ENCODE measurements at places on chromosomes 12 and 14.

- no peak for DNase-seq
Measured at GRCh38 chr12:71045781-71046180, 112.0 kb downstream of the TSPAN8 start.

DNA sequence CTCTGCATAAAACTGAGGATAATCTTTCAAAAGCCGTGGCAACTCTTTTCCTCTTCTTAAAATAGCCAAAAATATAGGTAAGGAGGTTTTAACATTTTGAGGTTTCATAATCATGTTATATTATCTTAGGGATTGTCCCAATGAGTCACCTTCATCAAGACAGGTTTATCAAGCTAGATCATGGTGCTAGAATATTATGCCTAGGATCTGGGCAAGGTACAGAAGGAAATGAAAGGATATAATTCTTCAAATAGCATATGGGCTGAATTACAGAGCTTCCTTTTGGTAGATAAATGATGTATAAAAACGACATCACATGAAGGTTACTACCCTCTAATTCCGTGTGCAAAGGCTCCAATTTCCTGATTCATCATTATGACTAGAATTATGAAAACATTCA is 28.6 kb upstream of the TBC1D15 start:
- DNase-seq: no peak

DNA sequence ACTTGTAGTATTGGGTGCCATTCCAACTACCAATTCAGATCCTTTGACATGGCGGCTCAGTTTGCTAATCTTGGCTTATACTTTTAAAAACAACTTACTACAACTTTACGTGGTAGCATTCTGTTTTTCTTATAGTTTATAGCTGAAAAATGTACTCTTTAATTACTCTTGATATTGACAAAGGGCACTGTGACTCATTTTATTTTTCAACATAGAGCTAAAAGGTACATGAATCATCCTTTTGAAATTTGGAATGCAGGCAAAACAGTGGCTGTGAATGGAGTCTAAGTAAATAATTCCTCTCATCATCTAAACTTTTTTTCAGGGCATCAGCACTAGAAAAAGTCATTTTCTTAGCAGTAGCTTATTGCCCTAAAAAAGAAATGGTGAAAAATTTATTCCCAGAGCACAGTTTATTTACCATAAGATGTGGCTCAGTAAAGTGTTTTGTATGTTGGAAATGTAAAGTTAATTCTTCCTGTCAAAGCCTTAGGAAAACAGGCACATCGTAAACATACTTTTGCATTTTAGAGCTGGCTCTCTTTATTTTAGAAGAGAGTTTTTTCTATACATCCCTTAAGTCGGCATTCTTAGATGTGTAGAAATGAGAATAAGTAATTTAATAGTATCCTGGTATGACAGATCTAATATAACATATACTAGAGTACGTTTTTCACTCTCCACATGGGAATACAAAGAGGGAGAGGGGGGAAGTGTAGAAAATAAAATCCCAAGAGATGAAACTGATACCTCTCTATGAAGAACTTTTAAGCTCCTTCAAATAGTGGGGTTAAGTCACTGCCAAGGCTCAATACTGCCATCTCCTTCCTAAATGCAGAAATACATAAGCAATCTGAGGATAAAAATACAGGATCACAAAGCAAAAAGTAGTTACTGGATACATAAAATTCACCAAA is 55.2 kb downstream of the SLC25A21 start:
- no peak for DNase-seq

- no peak for DNase-seq
Measured at GRCh38 chr12:6069437-6070093, 54.9 kb downstream of the VWF start.

GRCh38 chr14:99229654-99230207 is 42.3 kb downstream of the BCL11B start:
- DNase-seq: no peak

- no peak for DNase-seq
Measured at GRCh38 chr12:107843351-107844311, 69.1 kb downstream of the ASCL4 start.

DNA sequence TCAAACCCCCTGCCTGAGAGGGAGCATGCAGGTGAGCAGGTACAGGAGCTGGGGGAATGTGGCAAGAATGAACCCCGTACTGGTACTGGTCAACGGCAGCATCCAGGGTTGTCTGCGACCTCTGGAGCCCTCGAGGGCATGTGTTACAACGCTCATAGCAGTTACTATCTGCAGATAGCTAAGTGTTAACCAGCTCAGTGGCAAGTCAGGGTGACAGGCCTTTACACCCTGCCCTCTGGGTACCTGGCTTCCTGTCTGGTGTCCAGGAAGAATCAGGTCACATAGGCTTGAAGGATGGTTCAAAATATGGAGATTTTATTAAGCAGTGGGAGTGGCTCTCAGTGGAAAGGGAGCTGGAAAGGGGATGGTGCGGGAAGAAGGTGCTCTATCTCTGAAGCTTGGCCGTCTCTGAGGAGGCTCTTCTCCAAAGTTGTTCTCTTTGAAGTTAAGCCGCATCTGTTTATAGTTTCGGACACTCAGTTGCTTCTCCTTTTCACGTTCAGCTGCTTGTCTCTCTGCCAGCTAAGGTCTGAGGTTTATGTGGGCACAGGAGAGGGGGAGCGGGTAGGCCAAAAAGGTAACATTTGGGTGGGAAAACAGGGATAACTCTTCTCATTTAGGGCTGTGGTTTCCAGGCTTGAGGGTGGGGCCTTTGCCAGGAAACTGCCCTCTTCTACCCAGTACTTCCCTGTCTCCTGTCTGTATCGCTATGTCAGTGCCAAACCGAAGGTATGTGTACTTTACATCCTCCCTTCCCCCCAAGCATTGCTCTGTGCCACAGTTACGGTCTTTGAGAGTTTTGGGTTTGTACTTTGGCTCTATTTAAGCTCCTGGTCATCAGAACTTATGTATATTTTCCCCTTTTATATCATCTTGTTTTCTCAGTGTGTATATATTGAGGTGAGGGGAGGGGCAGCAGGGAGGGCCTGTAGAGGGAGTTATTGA is 305.8 kb downstream of the RGS6 start:
- no peak for DNase-seq

- no peak for DNase-seq
Measured at GRCh38 chr12:8226355-8226754, 1.1 kb downstream of the FAM90A1 start.

DNA sequence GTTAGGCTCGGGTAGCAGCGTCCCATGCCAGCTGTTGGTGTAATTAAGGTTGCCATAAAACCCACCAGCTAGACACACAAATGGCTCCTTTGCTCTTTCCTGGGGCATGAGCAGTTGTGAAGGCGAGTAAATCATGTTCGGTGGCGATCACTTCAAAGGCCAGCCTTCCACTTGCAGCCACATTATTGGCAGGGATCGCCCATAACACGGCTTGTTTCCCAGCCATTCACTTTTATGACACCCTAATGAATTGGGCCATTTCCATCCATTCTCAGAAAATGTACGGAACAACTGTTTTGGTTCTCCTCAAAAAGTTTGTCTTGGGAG is 63.4 kb downstream of the BEGAIN start:
- DNase-seq: no peak

DNA sequence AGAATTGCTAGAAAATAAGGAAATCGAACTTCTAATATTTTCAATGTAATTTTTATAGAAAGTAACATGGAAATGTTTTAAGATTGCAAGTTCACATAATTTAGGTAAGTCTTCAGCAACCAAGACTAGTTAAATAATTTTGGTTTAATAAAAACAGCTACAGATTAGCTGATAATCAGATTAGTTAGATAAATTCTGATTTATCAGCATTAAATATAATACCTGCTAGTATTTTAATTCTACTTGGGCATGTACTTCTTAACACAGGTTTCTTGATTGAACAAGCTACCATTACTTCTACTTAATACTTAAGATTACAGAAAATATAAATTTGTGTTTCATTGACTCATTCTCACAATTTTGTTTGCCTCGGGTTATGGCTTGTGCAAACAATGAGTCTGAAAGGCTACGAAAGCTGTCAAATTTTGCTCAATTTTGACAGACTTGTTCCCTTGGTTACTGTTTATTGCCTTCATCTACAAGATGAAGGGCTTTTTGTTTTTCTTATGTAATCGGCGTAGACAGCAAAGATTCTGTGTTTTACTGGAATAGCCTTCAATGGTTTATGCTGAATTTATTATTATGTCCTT is 116.1 kb upstream of the NUDT4 start:
- no peak for DNase-seq

DNA sequence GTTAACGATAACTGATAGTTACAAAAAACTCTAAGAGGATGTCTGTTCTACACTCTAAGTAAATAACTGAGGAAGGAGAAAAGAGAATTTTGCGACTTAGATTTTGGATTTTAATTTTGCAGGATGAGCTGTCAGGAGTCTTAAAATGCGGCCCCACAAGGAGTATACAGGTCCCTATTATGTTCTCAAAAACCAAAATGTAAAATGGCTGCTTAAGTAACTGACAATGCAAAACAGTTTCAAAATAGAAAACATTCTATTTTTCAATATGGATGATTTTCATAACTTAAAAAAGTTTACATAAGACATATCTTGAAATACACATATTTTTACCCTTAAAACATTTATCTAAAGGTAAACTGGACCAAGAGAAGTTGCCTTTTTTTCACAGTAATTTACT is 2.6 kb downstream of the CD69 start:
- no peak for DNase-seq

DNA sequence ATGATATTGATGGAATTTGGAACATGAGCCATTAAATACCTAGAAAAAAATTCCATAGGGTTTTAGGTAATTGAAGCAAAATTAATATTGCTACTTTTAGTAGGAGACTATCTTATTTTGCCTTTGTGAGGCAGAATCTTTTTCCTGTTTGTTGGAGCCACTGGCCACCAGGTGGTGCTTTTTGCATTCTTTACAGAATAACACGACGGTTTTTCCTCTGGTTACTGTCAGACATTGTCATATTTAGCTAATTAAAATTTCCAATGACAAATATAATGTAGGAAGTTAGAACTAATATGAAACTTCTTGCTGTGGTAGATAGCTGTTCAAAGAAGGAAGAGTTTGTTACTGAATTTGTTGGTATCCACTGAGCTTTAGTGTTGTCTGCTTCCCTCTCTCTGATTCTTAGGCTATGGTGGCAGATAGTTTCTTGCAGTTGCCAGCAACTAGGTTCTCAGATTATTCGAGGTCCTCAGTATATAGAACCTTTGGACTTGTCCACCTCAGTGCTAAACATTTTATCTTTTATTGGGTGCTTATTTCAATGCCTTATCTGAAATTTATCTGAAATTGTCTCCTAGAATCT is 25.7 kb downstream of the RAB21 start:
- no peak for DNase-seq

DNA sequence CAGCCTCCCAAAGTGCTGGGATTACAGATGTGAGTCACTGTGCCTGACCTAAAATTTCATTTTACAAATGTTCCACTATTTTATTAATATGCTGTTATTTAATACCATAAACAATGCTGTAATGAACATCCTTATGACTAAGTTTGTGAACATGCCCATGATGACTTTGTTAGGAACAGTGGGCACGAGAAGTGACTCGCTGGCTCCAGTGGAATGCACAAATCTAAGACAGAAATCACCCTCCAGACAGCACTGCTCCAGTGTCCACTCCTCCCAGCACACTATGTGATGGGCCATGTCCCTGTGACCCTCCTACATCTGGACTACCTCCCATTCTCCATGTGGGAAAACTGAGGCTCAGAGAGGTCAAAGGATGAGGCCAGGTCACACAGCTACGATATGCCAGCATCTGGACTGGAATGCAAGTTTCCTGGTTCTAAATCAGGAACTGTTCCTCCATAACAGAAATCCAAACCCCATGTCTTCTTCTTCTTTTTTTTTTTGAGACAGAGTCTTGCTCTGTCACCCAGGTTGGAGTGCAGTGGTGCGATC is 57.9 kb downstream of the GPR68 start:
- DNase-seq: no peak

DNA sequence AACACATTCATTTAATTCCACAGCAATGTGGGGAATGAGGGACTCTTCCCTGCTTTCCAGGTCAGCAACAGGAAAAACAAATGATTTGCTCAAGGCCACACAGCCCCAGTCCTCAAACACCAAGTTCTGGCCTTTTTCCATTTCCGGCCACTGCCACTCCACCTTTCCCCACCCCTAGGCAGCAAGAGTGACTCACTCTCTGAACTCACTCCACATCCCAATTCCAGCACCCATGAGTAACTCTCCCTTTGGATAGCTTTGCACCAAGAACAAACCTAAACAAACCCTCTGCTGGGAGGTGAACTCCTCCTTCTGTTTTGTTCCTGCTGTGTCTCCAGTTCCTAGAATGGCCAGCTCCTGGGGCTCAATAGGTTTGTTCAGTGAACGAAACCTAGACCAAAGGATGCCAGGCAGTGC is 30.4 kb upstream of the PLEKHG6 start:
- DNase-seq: no peak

All from NT2/D1 (cell line).